ENCODE measurements at places on chromosomes 7 and 10.

- no peak for DNase-seq
Measured at GRCh38 chr7:29806208-29806994, at the start of gene WIPF3. Gene WIPF3 (plus strand): TSS chr7:29806508. CDS start chr7:29834725, 28,217 bp downstream.

GRCh38 chr7:19215412-19215811 is 70.2 kb upstream of the FERD3L start:
- no peak for DNase-seq

- DNase-seq: no peak
Measured at GRCh38 chr7:133575726-133576440, 323.0 kb downstream of the EXOC4 start.

DNA sequence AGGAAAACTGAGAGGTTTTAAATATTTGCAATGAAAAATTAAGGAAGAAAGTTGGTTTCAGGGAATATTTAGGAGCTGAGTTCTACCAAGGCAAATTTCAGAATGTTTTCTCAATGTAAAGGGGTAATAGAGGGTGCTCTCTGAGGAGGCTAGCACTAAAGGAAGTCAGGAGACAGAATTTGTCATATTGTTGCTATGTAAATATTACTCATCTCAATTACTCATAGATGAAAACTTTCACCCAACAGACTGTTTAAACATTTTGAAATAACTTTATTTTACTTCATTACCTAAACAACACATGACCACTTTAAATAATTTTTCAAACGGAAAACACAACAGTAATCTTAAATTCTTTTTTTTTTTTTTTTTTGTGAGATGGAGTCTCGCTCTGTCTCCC is 274.8 kb upstream of the NRG3 start:
- DNase-seq: no peak

- peak; percentile 5 for DNase-seq
Measured at GRCh38 chr10:24642921-24643678, 80.6 kb downstream of the ARHGAP21 start.

DNA sequence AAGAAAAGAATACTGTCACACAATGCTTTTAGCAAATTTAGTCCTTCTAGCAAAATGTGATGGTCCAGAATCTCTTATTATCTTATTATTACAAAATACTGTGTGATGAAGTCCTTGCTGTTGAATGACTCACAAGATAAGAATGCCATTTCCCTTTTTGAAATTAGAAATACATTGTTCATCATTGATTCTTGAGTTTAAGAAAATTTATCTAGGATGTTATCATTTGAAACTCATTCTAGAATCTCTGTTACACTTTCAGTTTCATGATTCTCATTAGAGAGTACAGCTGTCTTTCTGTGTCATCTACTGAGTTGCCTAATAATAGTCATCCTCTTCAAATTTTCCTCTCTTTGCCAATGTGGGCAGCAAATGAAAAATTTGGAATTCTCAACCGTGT is 9.6 kb downstream of the ZKSCAN5 start:
- DNase-seq: no peak

GRCh38 chr7:28005075-28005846 is 175.3 kb downstream of the JAZF1 start:
- DNase-seq: no peak

DNA sequence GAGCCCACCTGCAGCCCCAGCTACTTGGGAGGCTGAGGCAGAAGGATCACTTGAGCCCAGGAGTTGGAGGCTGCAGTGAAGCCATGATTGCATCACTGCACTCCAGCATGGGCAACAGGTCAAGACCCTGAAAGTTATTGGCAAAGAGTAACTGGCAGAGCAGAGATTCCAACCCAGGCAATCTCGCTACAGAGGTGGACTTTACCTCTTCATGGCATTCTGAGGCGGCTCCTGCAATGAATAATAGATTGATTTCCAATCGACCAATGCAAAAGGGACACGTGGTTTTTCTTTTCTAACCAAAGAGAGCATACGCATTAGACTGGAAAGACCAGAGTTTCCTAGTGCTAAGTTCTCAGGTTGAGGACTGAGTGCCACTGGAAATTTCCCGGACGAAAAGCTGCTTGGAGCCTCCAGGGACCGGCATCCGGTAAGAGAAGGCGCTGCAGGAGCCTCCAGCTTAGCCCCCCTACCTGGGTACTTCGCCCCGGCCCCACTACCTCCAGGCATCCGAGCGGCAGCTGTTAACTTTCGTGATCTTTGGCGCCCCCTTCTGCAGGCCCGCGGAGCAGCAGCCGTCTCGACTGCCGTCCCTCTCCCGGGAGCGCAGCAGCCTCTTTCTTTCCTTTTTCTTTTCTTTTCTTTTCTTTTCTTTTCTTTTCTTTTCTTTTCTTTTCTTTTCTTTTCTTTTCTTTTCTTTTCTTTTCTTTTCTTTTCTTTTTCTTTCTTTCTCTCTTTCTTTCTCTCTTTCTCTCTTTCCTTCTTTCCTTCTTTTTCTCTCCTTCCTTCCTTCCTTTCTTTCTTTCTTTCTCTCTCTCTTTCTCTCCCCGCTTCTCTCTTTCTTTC is 4.1 kb downstream of the MBLAC1 start:
- peak; percentile 29 for DNase-seq

DNA sequence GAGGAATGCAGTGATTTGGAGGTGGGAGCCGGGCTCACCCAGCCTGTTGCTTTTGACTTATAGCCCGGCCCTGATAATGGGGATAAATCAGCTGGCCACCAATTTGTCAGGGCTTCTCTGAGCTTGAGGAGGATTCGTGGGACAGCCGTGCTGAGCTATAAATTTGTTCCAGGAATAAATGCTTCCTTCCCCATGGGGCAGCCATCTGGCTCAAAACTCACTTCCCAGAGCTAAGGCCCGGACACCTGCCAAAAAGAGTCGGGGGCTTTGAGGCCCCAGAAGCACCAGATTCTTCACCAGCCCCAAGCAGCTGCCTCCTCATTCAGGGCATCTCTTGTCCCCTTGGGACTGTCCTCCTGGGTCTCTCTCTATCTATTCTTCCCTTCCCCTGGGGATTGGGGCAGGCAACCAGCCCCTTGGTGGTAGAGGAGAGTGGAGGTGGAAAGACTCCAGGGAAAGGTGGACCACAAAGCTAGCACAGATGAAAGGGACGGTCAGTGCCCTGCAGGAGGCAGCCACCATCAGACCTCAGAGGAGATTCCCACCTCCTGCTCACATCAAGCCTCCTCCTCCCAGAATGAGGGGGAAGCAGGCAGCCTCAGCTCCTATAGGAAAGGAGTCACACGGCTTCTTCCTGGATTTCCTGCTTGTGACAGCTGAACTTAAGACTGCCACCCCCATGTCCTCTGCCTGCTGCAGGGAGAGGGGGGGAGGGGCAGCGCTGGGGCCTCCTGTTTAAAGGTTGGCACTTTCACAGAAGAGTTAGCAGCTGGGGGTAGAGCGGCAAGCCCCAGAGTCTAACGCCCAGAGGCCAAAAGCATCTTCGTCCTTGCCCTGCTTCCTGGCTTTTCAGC is 44.2 kb upstream of the LRRC4 start:
- DNase-seq: no peak

- DNase-seq: no peak
Measured at GRCh38 chr7:108012499-108013430, 9.8 kb upstream of the LAMB1 start.

DNA sequence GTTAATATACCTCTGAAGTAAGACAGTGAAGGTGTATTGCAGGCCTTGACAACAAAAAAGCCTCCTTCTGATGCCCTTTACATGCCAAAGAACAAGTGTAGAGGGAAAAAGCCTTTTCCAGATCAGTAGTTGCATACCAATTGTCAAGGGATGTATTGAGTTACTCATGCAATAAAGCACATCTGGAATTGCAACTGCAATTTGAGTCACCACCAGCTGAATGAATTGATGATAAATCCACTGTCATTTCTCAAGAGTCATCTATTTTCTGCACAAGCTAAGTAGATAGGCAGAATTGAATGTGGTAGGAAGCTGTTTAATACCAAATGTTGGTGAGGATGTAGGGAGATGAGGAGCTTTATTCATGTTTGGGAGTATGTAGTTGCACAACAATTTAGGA is 325.9 kb upstream of the SMIM30 start:
- no peak for DNase-seq

DNA sequence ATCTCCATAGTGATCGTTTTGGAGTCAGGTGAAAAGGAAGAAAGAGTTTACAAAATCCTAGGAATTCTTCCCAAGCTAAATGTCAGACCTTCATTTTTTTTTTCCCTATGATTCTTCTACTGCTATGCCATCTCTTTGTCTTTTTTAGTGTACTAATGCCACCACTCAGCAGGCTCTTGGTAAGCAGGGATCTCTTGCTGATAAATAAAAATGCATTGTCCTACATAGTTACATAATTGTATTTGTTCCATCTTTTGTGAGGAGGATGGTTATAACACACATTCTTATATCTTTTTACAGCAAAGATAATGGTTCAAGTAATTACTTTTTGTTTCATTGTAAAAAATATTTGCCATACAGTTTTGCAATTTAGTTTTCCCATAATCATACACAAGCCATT is 36.8 kb upstream of the AFAP1L2 start:
- DNase-seq: no peak

DNA sequence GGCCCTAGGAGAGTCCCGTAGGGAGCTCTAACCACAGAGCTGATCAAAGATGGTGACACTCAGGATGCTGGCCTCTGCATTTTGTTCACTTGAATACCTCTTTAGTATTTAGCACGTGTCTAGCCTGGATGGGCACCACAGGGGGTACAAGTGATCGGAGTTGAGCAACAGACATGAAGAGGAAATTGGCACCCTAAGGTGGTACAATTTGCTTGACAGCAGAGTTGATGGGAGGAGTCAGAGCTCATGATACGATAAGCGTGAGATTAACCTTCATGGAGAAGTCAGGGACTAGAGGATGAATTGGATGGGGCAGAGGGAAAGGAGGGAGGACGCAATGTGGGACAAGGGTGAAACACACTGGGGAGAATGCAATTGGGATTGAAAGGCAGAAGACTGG is 9.9 kb upstream of the ZNF212 start:
- no peak for DNase-seq

DNA sequence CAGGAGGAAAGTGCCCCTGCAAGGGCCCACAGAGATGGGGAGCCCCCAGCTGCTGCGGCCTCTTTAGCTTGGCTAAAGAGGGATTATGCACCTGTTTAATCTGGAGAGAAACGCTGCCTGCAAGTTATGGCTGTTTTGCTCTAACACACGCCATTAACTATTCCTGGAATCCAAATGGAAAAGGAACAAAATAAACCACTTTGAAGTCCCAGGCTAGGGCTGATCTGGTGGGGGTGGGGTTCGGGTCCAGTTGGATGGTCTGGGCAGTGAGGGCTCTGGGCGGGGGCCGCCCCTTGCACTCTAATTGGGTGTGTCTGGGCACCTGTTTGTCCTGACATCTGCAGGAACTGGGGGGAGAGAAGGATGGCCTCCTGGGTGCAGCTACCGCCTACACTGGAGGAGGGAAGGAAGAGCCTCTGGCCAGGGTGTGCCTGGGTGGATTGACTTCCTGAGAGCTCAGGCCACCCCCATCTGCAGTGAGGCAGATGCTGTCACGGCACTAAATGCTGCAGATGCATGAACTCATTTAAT is 300.6 kb downstream of the ZEB1 start:
- no peak for DNase-seq

- DNase-seq: no peak
Measured at GRCh38 chr10:108250936-108251620, 1086.6 kb upstream of the SORCS1 start.

DNA sequence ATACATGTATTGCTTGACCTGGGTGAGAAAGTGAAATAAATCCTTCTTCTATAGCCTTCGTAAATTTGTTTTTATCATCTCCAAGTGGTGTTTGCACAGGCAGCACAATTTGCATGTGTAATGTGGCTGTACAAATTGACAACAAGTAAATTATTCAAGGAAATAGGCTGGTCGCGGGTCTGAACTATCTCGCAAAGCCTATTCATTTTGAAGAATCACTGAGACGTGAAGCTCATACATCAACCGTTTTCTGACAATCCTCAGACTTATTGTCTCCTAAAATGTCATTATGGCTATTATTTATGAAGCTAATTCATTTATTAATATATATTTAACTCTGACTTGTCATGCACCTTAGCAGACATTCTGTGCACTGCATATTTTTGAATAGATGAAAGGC is 16.2 kb upstream of the FAM204A start:
- DNase-seq: no peak

- DNase-seq: peak; percentile 48
Measured at GRCh38 chr7:51067757-51068156, 248.9 kb downstream of the COBL start.

DNA sequence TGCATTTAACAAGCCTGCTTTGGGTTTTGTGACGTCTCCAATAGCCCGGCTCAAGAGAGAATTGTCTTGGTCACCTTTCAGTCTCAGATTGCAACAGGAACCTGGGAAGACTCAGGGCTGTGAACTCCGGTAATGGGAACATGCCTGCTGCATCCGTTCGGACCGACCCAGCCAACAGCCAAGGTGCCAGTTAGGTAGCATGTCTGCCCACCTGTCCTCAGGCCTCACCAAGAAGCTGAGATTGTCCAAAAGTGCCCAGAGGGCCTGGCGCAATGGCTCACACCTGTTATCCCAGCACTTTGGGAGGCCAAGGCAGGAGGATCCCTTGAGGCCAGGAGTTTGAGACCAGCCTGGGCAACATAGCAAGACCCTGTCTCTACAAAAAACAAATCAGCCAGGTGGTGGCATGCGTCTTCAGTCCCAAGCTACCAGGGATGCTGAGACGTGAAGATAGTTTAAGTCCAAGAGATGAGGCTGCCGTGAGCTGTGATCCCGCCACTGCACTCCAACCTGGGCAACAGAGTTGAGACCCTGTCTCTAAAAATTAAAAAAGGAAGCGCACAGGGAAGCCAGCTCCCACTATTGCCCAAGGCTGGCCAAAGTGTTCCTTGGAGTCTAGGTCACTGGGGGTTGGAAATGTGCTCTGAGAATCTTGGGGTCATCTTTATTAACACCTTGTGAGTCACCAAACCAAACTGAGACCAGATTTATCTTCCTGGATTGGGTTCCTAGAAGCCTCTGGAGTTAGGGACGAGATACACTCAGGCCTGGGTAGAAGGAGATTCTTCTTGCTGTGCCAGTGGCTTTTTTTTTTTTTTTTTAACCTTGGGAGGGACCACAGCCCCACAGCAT is 26.9 kb downstream of the BAG3 start:
- DNase-seq: no peak

- DNase-seq: no peak
Measured at GRCh38 chr10:7817984-7818294, 366 bp upstream of the TAF3 start.

GRCh38 chr7:16975712-16976111 is 93.9 kb upstream of the AGR3 start:
- no peak for DNase-seq

DNA sequence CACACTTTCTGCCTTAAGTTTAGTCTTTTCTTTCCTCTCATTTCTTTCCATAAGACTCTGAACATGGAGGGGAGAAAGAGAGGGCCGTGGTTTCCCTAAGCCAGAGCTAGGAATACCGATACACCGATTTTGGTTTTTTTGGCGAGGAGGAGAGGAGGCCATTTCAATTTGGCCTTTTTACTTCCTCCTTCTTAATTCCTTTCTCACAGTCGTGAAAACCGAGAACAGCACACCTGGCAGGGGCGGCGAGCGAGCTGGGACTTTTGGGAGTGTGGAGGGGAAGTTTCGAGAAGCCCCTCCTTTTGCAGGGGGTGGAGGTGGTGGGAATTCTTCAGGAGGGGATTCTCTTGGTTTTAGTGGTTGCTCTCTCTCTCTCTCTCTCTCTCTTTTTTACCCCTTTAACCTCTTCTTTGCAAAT is 6.2 kb downstream of the GATA3 start:
- DNase-seq: no peak

GRCh38 chr7:129917934-129918333 is 34.8 kb downstream of the UBE2H start:
- no peak for DNase-seq
